ENCODE measurements at places on chromosomes 6 and 20.

GRCh38 chr6:145155411-145155810 lies 579.9 kb downstream of the EPM2A start:
- no peak for DNase-seq

GRCh38 chr6:63295553-63296194 lies 24.1 kb downstream of the LGSN start:
- DNase-seq: no peak

DNA sequence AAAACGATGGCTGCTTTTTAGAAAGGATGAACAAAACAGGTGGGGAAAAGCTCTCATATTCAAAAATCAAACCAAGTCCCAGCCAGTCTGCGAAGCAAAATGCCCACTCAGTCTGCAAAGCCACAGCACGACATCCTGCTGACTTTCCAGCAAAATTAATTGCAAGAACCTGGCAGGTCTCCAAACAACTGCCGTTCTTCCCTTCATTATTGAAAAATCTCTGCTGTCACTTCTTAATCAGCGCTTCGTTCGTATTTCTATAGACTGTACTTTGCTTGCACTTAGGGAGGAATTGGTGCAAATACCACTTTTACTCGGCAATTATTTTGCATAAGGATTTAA lies 222.4 kb downstream of the CBLN4 start:
- DNase-seq: no peak

- DNase-seq: no peak
These were observed 202.1 kb upstream of the SHLD1 start for GRCh38 chr20:5548107-5548506.

GRCh38 chr6:45896783-45897441 lies 118.7 kb downstream of the CLIC5 start:
- no peak for DNase-seq

DNA sequence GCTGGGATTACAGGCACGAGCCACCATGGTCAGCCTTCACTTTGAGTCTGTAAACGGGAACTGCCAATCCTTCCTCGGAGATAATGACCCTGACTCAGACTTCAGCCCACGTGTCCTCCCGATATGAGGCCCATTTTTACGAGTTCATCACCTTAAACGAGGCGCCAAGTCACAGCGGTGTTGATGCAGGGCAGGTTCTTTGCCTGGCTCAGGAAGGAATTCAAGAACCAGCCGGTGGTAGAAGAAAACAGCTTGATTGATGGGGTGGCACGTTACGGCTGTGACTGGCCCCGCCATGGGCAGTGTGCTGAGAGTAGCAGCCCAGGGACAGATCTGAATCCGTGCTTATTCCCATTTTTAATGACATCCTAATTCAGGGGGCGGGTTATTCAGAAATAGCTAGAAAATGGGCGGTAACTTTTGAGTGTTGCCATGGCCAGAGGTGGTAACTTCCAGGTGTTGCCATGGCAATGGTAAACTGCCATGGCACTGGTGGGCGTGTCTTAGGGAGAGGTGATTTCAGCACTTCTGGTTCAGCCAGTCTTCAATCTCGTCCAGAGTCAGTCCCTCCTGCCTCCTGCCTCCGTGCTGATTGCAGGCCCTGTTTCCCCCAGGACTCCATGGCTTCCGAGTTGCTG lies 9.1 kb upstream of the MAP1LC3A start:
- no peak for DNase-seq

GRCh38 chr20:11231742-11232648 lies 558.2 kb upstream of the JAG1 start:
- DNase-seq: no peak

GRCh38 chr6:152380351-152380767 lies 256.8 kb downstream of the SYNE1 start:
- DNase-seq: no peak

GRCh38 chr6:30902709-30903108 lies 5.3 kb upstream of the GTF2H4 start:
- no peak for DNase-seq

Measured in activated T-helper 1 cell treated with anti-CD3 and anti-CD28 coated beads, Interleukin-2, amount 50 U/mL, for 16 hours (primary cell).